ENCODE measurements at places on chromosomes 12 and 14.

DNA sequence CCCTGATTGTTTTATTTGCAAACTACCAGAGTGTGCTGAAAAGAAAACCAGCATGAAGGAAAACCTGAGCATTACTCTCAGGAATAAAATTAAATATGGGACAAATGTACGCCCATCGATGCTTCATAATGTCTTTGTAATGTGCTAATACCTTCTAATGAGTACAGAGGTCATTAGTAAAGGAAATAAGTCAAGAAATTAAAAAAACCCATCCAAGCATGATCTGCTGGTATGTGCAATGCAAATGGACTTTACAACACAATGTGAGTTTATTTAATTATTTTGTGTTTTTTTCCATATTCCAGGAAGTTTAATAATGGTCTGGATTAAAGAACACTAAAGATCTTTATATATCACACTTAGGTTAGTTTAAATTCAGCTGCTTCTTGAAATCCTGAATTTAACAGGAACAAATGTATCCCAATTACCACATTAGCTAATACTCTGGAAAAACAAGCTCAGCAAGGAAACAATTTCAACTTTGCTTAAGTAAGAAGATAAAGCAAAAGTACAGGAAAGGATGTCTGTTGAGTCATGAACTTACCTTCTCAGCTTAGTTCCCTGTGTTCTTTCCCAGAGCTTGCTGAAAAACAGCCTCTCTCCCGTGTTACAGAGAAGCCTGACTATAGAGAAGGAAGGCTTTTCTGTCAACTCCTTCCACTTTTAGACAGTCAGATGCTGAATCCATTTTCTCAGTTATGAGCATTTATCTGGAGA, 179.3 kb upstream of the TMEM260 start:
- no peak for DNase-seq

DNA sequence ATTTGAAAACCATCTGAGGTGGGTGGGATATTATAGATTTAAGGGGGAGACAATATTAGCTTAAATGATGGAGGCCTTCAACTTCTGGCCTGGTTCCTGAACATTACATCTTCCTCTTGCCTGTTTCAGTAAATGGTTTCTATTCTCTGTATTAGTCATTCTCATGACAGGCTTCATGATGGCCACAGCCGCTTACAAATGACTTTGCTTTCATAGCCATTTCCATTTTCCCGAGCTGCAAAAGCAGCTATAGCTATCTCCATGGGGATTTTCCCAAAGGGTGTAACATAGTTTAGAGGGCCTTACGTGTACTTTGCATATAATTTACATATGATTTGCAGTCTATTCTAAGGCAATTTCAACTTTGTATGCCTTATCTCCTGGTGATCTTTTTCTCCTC, 121.8 kb downstream of the NRXN3 start:
- no peak for DNase-seq

DNA sequence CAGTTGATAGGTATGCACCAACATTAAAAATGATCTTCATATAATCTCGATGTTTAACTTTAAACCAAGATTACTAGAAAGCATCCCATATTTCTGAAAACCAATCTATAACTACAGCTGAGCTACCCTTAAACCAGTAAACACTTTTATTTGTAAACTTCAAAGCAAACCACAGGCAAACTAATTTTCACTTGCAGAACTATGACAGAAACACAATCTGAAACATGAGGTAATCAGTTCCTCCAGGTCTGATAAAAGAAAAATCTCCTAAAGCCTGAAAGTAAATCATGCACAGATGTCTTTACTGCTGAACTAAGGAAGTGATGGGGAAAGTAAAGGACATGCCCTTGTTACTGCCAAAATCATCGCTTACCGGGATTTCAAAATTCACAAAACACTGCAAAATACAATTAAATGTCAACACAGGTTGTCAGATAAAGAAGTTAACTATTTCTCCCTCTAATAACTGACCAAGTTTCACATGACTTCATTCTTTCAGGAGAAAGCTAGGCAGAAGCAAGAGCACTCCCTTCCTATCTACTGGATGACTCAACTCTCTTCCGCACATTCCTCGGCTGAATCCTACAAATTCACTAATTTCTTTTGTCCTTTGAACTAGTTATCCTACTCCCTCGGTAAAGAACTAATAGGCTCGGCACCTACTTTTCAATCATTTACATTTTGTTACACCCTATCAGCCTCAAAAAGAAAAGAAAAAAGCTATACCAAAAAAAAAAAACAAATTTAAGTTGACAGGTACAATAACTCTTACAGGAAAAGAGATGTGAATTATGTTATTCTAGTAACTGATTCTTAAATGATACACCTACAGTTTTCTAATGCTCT, 1.4 kb downstream of the EEA1 start:
- no peak for DNase-seq

DNA sequence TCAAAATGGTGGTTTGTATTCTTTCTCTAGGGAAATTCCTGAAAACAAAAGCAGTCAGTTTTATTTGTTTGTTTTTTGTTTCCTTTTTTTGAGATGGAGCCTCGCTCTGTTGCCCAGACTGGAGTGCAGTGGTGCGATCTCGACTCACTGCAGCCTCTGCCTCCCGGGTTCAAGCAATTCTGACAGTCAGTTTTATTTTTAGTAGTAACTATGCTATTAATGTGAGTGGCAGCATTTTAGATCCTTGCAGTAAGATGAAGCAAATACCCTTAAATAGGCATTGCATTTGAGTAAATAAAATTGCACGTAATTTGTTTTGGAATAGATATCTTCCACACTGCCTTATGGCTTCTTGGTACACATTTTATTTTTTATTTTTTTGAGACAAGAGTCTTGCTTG, 23.6 kb downstream of the YY1 start:
- no peak for DNase-seq

- no peak for DNase-seq
These were observed 94.9 kb upstream of the TMPO start for GRCh38 chr12:98420461-98420860.

All from breast epithelium (tissue), 4 donors.